ENCODE measurements at places on chromosomes 4 and X. TPM values are rescaled to one million over a fixed set of nuclear protein-coding genes. Genes with fewer than 3 reads are reported as not detected.

Gene RAB39B
- total RNA-seq = 7.7 TPM

Gene CTAG2
- total RNA-seq = not detected

Gene FBXL5
- 265 TPM for total RNA-seq

Gene PABPC1L2A
- total RNA-seq = not detected

Gene HS3ST1
- 2.4 TPM for total RNA-seq

Data from umbilical cord (tissue), 2 donors.